Frontal cortex (tissue), 4 donors: ENCODE measurements at places on chromosomes 2 and 18.

GRCh38 chr2:172597176-172597842 lies 41.4 kb downstream of the PDK1 start:
- no peak for DNase-seq

- DNase-seq: no peak
These were observed 164.2 kb downstream of the MYT1L start for GRCh38 chr2:2166881-2167280.

DNA sequence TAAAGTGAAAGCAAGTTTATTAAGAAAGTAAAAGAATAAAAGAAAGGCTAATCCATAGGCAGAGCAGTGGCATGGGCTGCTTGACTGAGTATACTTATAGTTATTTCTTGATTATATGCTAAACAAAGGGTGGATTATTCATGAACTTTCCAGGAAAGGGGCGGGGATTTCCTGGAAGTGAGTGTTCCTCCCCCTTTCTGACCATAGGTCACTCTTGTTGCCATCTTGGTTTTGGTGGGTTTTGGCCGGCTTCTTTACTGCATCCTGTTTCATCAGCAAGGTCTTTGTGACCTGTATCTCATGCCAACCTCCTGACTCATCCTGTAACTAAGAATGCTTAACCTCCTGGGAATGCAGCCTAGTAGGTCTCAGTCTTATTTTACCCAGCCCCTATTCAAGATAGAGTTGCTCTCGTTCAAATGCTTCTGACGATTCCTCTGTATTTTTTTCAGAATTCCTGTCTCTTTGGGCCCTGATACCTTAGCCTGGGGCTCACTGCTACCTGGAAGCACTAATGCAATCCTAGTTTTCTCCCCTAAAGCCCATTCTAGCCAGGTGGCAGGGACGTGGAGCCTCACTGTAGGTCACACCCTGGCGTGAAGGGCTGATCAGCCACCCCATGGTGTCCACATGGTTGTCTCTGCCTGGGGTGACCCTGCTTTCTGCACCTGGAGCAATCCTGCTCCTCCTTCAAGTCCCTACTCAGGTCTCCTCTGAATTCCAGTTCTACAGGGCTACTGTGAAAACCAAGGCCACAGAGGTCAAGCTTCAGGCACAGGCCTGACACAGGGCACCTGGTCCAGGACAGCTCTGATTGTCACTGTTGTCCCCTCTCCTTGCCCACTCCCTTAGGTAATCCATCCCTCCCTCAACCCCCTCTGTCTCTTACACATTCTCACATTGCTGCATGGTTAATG lies 6.0 kb upstream of the SLC35F6 start:
- DNase-seq: no peak

DNA sequence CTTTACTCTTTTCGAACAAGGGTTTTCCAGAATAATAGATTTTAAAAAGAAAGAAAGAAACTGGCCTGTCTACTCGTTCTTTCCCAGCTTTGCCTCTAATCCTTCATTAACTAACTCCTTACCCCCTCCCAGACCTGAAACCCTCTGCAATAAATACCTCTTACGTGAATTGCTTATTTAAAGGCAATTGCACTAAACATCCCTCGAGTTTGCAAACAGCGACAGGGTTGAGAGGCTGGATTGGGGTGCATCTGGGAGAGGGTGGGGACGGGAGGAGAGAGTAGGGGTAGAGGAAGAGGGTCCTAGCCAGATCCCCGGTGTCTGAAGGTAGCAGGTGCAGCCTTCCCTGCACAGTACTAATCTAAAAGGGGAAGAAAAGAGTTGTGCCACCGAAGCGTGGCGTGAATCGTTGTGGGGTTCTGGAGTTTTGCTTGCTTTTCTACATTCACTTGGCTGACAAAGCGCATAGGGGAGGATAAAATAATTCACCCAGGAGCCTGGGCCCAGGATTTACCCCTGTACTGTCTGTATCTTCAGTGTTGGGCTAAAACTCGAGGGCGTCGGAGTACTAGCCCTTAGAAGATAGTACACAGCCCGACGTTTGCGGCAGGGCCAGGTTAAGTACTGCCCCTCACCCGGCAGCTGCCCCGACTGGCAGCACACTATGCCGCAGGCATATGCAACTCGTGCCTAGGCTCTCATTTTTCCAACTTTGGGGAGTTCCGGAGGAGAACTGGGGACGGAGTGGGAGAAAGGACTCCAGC lies 1.9 kb upstream of the NEUROD1 start:
- DNase-seq: no peak

GRCh38 chr2:45882707-45883602 lies 231.5 kb downstream of the PRKCE start:
- no peak for DNase-seq
